ENCODE measurements at places on chromosomes 2 and 18.

GRCh38 chr2:63721082-63721424, 120.6 kb upstream of the UGP2 start:
- no peak for DNase-seq

GRCh38 chr2:202007015-202007982, 26.4 kb upstream of the FZD7 start:
- DNase-seq: no peak

DNA sequence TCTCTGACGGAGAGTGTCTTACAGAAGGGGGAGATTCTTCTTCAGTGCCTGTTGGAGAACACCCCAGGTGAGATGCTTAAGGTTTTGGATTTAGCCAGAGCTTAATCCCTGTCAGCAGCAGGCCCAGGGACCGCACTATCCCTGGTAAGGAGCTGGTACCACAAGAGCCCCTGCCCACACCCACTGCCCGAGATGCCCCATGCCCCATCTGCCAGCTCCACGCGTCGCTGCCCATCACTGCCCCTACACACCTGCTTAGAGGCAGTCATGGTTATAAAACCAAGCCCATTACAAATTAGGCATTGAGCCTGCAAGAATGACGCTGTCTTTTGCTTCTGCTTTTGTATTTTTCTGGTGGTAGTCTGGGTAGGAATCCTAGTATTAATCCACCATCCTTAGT, 21.7 kb downstream of the CEP68 start:
- DNase-seq: no peak

- DNase-seq: no peak
Observed at GRCh38 chr2:151808258-151809072, 19.8 kb downstream of the ARL5A start.

- no peak for DNase-seq
Observed at GRCh38 chr2:239073745-239074530, 226.1 kb downstream of the TWIST2 start.

DNA sequence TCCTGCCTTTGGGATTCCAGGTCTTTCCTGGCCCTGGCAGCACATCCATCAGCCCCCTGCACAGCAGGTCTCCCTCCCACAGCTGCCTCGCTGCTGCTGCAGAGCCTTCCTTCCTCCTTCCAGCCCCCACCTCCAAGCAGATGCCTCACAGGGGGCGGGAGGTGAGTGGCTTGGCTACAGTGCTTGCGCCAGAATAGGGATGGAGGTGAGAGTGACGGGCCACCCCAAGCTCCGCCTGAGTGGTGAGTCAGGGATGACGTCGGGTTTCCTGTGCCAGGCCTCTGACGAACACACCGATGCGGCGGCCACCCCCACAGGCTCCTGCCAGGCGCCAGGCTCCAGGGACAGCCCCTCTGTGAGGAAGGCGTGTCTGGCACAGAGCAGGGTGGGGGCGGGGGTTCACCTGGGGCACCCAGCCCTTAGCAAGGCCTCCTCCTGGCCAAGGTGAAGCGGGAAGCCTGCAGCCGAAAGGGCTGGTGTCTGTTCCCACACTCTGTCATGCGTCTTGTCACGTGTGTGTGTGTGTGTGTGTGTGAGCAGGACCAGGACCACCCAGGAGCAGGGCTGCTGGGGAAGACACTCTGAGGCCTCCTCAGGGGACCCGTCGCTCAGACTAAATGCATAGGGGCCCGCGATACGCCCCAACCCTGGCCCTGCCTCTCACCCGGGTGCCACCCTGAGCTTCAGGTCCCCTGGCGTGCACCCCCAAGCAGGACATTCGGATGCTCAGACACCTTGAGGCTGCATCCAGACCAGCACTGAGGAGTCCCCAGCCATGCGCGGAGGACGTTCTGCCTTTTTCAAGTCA, 3.4 kb upstream of the DUSP2 start:
- peak; percentile 90 for DNase-seq

GRCh38 chr2:104733226-104733943, 120.5 kb upstream of the POU3F3 start:
- no peak for DNase-seq

DNA sequence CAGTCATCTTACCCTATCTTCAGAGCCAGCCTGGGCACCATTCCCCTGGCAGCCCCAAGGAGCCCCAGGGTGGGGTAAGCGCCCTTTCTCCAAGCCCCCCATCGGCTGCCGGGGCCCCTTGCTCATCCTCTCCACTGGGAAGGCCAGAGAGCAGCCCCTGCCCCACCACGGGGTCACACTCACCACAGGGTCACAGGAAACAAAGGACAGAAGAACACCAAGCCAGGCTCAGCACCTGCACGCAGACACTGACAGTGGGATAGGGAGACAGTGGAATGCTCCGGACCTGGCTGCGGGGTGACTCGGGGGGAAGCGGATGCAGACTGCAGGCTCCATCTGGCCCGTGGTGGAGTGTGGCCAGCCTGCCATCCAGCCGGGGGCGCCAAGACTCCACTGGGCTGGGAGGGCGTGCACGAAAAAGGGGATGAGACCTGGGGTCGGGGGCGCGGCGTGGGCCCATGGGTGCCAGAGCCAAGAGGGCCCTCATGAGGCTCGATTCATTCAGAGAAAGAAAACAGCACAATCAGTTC, 21.1 kb downstream of the HDAC4 start:
- no peak for DNase-seq
